ENCODE measurements at places on chromosomes 13 and 19.

DNA sequence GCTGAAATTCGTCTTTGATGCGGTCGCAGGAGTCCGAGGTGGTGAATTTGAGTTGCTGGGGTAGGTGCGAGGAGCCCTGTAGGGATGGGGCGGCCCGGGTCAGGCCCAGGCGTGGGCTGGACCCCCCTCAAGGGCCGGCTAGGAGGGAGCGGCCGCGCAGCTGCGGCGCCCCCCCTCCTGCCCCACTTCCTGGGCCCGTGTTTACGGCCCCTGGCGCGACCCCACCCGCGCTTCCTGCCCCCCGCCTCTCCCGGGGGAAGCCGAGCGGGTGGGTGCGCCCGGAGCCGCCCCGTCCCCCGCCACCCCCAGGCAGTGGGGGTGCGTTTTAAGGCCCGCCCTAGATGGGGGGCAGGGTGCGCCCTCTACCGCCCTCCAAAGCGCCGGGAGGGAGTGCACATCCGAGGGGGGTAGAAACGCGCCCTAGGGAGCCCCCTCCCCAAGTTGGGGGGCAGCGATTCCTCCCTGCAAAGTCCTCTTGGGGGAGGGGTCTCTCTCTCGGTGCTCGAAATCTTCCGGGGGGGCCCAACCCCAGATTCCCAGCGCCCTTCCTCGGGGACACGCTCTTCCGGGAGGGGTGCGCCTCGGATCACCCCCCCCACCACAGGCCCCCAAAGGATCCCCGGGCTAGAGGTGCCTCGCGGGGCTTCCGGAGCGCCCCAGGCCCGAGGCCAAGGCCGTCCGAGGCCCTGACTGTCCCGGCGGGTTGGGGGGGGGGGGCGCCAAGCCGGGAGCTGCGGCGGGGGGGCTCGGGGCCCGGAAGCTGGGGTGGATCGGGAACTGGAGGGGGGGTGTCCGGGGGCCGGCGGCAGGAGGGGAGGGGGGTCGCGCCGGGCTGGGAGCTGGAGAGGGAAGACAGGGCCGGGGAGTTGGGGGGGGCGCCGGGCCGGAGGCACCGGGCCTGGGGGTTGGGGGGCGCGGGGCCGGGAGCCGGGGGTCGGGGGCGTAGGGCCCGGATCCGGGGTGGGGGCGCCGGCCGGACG, 823 bp downstream of the TLE5 start:
- DNase-seq, result no peak

GRCh38 chr19:56987184-56987583, 132.6 kb upstream of the USP29 start:
- no peak for DNase-seq

DNA sequence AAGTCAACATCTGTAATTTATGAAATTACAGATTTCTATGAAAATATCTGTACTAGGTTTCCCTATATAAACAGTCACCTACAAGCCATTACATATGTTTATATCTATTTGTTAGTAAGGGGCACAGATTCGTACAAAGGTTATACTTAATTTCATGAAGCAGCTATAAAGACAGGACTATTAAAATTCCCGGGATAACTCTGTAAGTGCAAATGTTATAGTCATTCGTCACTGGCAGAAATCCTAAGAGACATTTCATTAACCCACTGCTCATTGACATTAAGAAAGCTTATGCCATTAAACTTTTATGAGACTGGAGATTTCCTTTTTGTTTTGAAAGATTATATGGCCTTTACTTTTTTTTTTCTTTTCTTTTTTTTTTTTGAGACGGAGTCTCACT, 122.9 kb downstream of the MYO16 start:
- no peak for DNase-seq

DNA sequence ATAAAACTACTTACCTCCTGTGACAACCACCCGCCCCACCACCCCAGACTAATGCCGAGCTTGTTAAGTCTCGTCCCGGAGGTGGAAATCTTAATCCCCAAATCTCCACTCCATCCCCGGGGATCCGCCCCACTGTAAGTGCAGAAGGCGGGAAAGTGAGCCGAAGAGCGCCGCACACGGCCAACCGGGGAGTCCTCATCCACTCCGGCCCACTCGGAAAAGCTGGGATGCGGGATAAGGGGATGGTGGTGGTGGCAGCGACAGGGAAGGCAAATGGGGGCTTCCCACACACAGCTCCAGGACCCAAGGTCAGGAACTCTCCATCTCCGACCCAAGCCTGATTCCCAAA, 621 bp downstream of the FBL start:
- DNase-seq, result peak; percentile 88

DNA sequence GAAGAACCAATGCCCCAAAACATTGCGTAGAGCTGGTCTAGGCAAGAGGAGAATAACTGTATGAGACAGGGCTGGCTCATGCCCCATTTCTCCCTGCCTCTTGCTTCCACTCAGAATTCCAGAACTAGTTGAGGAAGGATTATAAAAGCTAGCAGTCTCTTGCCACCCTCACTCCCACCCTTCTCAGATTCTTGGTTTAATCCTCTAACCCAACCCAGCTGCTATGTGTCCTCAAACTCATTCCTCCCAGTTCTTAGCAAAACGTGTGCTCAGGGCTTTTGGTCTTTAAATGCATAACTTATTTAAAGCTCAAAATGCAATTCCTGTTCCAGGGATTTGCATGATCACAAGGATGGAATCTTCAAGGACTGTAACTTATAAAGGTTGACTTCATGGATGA, 466.3 kb downstream of the COG6 start:
- no peak for DNase-seq

DNA sequence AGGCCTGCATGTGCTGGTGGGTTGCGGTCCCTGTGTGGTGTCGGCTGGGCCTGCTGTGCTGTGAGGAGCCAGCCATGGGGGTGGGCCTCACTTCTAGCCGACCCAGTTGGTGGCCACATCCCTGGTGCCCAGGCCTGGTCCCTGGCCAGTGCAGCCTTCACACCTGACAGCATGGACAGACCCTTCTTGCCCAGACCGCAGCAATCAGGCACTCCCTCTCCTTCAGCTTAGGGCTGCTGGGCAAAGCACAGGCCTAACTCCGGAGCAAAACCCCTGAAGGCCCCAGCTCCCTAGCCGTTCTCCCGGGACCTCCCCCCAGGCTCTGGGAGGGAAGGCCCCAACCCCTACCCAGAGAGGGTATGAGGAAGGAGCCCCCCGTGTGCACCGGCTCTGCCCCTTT, 6.6 kb upstream of the MCF2L start:
- DNase-seq, result no peak

- no peak for DNase-seq
Measured at GRCh38 chr13:43305416-43305815, 282.0 kb downstream of the DNAJC15 start.

GRCh38 chr13:91162180-91162579, 185.3 kb upstream of the MIR17HG start:
- peak; percentile 52 for DNase-seq

- DNase-seq, result no peak
Measured at GRCh38 chr19:5947435-5947834, 30.5 kb downstream of the RANBP3 start.

DNA sequence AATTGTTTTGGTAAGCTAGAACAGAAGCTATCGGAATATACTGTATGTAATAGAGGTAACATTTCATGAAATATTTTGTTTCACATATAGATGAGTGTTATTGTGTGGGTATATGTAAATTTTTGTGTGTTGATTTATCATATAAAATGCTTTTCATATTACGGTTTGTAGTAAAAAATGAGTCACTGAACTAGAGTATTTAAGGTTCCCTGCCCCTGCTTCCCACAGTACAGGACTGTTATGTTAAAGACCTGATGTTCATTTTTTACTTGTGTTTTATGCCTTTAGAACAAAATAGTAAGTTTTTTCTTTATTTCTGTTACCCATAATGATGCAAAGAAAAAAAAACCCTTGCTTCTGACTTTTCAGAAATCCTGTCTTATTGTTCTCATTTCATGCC, 243.4 kb downstream of the ENOX1 start:
- no peak for DNase-seq

GRCh38 chr19:32232449-32232848, 113.0 kb upstream of the ZNF507 start:
- no peak for DNase-seq
